Psoas muscle (tissue), 8 donors: ENCODE measurements at places on chromosomes 5 and 9. TPM values are rescaled to one million over a fixed set of nuclear protein-coding genes. Genes with fewer than 3 reads are reported as not detected.

MSMP gene
- total RNA-seq = not detected

DNA sequence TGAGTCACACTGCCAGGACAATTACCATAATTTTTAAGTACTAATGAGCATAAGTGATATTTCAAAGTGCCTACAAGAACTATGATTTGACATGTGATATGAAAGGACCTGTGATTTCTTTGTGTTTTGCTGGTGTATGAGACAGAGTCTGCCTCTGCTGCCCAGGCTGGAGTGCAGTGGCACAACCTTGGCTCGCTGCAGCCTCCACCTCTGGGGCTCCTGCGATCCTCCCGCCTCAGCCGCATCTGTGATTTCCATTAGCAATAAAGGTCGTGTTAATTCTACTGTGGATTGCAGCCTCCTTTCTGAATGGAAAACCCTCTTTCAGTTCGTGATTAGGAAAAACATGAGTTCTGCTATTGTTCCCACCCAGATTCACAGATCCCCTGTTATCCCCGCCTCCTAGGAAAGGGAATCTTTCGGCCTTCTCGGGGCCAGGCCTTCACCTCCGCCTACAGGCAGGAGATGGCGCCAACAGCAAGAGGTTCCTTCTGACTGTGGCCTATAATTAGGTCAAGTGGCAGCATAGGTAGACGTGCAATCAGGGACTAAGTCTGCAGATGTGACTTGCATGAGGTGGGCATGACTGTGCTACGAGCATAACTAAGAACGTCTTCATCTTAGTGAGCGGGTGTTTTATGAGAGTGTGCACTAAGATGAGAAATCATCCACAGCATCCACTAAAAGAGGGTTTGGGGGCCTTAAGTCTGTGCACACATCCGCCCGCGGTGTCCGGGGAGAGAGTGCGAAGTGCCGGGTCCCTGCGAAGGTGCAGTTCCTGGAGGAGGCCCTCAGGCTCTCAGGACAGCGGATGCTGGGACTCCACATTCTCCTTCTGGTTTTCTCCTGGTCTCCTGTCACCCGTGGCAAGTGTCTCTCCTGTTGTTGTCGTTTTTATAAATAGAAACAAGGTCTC lies 23.1 kb downstream of the TRIM7 start:
- no peak overlapping the region for H3K4me3 ChIP-seq
- H3K4me1 ChIP-seq = peaks cover 10% of the 10 kb centered on the region
- no peaks in the 10 kb centered on the region for H3K36me3 ChIP-seq
- peak overlapping the region; percentile 30 for H3K27ac ChIP-seq
- peaks cover 2% of the 10 kb centered on the region for H3K27me3 ChIP-seq

DNA sequence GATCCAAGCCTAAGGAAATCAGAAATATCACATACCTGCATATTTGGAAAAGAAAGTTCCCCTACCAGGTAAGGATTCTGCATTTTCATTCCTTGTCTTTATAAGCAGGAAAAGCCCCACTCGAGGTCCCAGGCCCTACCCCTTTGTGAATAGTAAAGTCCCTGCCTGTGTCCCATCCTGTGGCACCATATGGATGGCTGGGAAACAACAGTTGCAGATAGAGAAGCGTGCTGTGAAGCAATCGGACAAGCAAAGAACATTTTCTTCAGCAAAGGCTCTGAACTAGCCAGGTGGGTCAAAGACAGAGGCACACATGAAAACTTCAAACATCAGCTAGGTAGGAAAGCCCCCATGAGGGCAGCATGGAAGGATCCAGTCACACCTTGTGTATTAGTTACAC lies 169.3 kb downstream of the NR2F1-AS1 start:
- H3K27me3 ChIP-seq = no peaks in the 10 kb centered on the region
- H3K27ac ChIP-seq = no peak overlapping the region
- H3K36me3 ChIP-seq = no peaks in the 10 kb centered on the region
- no peak overlapping the region for H3K4me3 ChIP-seq
- no peaks in the 10 kb centered on the region for H3K4me1 ChIP-seq

DNA sequence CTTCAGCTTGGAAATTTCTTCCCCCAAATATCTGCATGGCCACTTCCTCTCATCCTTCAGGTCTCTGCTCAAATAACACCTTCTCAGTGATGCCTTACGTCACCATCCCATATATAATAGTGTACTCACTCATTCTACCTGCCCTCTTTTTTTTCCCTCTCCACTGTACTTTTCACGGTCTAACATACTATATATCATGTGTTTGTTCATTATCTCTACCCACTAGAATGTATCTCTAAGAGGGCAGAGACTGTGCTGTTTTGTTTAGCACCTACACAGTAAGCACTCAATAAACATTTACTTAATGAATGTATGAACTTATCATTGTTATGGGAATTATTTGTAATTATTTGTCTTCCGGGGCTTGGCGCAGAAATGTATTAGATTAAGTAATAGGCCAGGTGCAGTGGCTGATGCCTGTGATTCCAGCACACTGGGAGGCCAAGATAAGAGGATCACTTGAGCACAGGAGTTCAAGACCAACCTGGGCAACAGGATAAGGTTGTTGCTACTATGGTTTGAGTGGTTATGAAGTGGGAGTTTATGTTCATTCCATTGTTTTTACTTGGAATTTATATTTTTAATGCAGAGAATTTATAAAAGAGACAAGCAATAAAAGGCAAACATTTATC lies 6.0 kb upstream of the IL13 start:
- no peaks in the 10 kb centered on the region for H3K36me3 ChIP-seq
- peaks cover 4% of the 10 kb centered on the region for H3K4me1 ChIP-seq
- no peak for DNase-seq
- H3K27ac ChIP-seq = no peak overlapping the region
- H3K27me3 ChIP-seq = no peaks in the 10 kb centered on the region

GRCh38 chr5:96796434-96796833 lies 11.3 kb downstream of the ERAP1 start:
- H3K4me1 ChIP-seq = no peaks in the 10 kb centered on the region
- DNase-seq = no peak

PLPP7 gene
- 101 TPM for total RNA-seq

DNA sequence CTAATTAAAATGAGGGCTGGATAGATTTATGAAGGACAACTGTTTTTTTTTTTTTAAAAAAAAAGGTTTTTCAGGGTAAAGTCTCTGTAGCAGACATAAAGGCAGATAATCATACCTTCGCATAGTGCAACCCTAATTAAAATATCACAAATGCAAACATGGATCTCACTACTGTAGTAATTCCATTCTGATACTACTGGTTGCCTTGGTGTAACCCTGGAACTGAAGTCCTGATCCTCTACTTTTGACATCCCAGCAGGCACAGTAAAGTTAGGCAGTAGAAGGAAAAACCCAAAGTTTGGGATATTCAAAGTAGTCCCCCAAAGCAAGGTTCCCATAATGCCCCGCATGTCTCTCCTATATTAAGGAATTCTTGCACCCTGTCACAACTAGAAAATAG lies 19.6 kb downstream of the RFX3 start:
- peaks cover 32% of the 10 kb centered on the region for H3K4me1 ChIP-seq
- DNase-seq = no peak
- H3K27ac ChIP-seq = peak overlapping the region; percentile 66
- H3K27me3 ChIP-seq = no peaks in the 10 kb centered on the region
- H3K36me3 ChIP-seq = no peaks in the 10 kb centered on the region

GRCh38 chr5:139696167-139696893 lies 48.2 kb downstream of the CXXC5 start:
- H3K4me3 ChIP-seq = peak overlapping the region; percentile 64
- no peak for DNase-seq
- H3K4me1 ChIP-seq = peaks cover 43% of the 10 kb centered on the region
- H3K27me3 ChIP-seq = no peaks in the 10 kb centered on the region

DNA sequence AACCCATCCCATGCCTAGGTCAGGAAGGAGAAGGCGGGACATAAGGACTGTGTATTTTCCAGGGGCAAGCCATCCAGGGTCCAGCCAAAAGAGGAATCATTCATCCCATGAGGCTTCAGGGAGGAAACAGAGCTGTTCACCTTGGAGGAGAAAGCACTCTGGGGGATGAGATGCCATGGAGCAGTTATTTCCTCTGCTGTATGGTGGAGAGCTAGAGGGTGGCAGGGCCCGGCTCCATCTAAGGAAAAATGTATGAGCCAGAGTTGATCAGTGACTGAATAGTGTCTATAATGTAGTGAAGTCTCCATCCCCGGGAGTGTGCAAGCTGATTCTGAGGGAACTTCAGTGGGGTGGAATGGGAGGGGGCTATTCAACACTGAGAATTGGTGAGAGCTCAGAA lies 8.0 kb downstream of the ENHO start:
- H3K4me3 ChIP-seq = no peak overlapping the region
- no peak overlapping the region for H3K27ac ChIP-seq
- H3K36me3 ChIP-seq = no peaks in the 10 kb centered on the region
- H3K4me1 ChIP-seq = no peaks in the 10 kb centered on the region

PPP3R2 gene
- total RNA-seq = not detected

FAM200C gene
- 1.1 TPM for total RNA-seq

BRINP1 gene
- total RNA-seq = not detected

GRCh38 chr9:36222449-36222848 lies 31.7 kb downstream of the CLTA start:
- H3K36me3 ChIP-seq = peaks cover 11% of the 10 kb centered on the region
- no peak for DNase-seq
- no peaks in the 10 kb centered on the region for H3K4me1 ChIP-seq
- H3K27me3 ChIP-seq = no peaks in the 10 kb centered on the region
- H3K27ac ChIP-seq = no peak overlapping the region

- no peak for DNase-seq
- no peak overlapping the region for H3K27ac ChIP-seq
- no peaks in the 10 kb centered on the region for H3K27me3 ChIP-seq
- H3K36me3 ChIP-seq = no peaks in the 10 kb centered on the region
- no peaks in the 10 kb centered on the region for H3K4me1 ChIP-seq
Measured at GRCh38 chr5:90424245-90424644, 14.7 kb upstream of the CETN3 start.

FBXL7 gene
- total RNA-seq = 5.7 TPM

DNA sequence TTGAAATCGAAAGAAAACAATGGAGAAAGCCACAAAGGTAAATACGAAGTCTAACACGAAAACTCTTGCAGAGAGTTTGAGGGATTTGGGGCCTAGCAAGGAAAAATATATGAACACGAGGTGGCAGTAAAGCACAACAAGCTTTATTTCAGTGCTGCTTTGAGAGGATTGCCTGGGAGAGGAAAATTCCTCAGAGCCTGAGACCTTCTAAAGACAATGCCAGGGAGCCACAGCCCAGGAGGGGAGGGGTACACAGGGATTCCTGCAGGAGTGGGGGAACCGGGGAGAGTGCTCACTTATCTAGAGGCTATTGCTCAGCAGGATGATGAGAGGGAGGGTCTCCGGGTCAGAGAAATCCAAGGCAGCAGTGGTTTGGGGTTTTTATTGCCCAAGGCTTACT lies 134.9 kb upstream of the ADCY2 start:
- H3K36me3 ChIP-seq = no peaks in the 10 kb centered on the region
- DNase-seq = no peak
- no peaks in the 10 kb centered on the region for H3K27me3 ChIP-seq
- no peak overlapping the region for H3K27ac ChIP-seq

GABRA1 gene
- not detected for total RNA-seq

IL5 gene
- total RNA-seq = not detected

GRCh38 chr5:38582293-38582974 lies 26.0 kb upstream of the LIFR start:
- DNase-seq = no peak
- H3K4me1 ChIP-seq = peaks cover 2% of the 10 kb centered on the region
- no peaks in the 10 kb centered on the region for H3K36me3 ChIP-seq
- H3K27me3 ChIP-seq = no peaks in the 10 kb centered on the region
- no peak overlapping the region for H3K27ac ChIP-seq

DNA sequence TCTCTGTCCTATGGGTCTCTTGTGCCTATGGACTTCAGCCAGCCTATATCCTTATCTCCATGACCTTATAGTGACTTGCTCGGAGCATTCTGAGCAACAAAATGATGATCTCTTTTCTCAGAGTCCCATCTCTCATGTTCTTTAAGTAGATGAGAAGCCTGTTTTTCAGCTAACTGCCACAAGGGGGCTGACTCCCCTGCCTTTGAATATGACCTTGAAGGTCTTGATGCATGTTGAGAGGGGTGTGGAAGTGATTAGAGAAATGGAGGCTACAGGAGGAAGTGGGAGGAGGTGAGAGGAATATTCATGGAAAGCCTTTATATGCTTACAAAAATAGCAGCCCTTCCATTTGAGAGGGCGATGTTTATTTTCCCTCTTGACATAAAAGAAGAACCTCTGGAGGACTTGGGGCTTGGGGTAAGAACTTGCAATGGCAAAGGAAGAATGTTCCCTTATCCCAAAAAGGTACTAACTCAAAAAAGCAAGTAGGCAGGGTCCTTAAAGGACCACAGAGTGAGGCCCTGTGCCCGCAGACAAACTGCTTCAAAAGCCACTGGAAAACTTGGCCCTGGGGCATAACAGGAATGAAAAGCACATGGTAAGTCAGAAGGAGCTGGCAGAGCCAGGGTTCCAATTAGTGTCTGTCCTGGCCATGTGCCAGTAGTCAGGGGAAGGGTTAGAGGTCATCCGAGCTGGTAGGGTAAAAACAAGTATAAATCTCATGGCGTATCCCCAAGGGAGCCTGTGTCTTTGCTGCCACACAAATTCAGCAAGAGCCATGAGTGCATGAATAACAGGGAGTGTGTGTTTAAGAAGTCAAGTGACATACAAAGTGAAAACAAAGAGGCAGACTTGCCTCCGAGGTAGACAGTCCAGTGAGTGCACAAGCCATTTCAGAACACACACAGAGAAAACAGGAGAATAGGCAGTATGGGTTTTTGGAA lies 39.1 kb downstream of the FGD3 start:
- H3K4me1 ChIP-seq = no peaks in the 10 kb centered on the region
- no peak overlapping the region for H3K4me3 ChIP-seq
- no peak for DNase-seq
- H3K36me3 ChIP-seq = no peaks in the 10 kb centered on the region
- H3K27ac ChIP-seq = no peak overlapping the region
- H3K27me3 ChIP-seq = no peaks in the 10 kb centered on the region

GRCh38 chr9:114811966-114812636 lies 6.3 kb upstream of the TNFSF15 start:
- DNase-seq = no peak
- H3K36me3 ChIP-seq = no peaks in the 10 kb centered on the region
- no peaks in the 10 kb centered on the region for H3K27me3 ChIP-seq

DNA sequence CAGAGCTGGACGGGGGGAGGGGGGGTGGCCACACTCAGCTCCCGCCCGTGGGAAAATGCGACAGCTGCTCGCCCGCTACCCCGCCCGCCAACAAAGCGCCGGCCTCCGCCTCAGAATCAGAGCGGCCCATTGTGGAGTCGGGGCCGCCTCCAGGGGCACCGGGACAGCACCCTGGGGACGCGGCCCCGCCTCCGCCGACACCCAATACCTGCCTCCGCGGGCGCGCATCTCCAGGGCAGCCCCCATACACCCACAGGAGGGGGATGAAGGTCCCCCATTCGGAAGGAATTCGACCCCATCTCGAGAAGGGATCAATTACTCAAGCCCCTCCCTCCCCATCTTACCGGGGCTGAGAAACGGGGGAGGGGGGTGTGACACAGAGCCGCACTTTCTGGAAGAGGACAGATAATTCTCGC lies 1.3 kb downstream of the NOTCH1 start:
- peaks cover 13% of the 10 kb centered on the region for H3K36me3 ChIP-seq
- peak; percentile 78 for DNase-seq
- H3K4me3 ChIP-seq = peak overlapping the region; percentile 78
- H3K27ac ChIP-seq = peak overlapping the region; percentile 96
